ENCODE measurements at places on chromosomes 1 and 21.

- DNase-seq, result no peak
Measured at GRCh38 chr21:44838039-44838895, 20.4 kb upstream of the SUMO3 start.

DNA sequence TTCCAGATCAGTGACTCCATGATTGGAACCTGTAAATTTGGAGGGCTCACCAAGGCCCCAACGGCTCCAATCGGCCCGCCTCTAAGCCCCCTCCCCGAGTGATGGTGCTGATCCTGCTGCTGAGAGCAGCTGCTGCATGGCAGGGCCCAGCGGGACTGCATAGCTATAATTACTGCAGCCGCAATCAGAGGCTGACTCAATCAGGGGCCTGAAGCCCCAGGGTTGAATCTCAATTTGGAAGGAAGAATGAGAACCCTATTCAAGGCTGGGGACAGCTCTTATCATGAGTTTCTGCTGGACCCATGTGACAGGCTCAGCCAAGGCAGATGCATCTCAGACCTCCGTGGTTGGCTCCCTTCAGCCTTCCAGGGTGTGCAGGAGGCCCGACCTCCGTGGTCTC, 42.8 kb upstream of the MAGOH start:
- DNase-seq, result no peak

GRCh38 chr1:40036574-40036973, 4.0 kb upstream of the CAP1 start:
- DNase-seq, result no peak

- DNase-seq, result no peak
Measured at GRCh38 chr1:44693900-44694299, 19.4 kb downstream of the ARMH1 start.

DNA sequence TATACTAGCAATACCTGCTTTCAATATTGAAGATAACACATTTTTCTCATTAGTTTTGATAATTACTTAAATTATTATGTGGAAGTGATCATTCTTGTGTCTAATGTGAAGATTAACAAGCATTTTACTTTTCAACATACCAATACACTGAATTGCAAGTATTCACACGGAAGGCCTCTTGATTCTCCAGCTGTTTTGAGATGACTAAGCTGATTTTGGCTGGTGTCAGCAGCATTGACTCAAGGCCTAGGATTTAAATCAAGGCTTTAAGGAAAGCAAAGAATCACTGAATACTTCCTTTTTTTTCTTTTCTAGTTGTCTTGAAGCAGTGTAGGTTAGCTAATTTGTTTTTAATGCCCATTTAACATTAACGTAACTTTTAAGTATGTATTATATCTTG, 373.7 kb downstream of the SRGAP2C start:
- DNase-seq, result no peak

GRCh38 chr1:155092131-155092530, 13.5 kb downstream of the EFNA3 start:
- DNase-seq, result no peak

- no peak for DNase-seq
Measured at GRCh38 chr1:156945881-156946661, 25.6 kb downstream of the LRRC71 start.

DNA sequence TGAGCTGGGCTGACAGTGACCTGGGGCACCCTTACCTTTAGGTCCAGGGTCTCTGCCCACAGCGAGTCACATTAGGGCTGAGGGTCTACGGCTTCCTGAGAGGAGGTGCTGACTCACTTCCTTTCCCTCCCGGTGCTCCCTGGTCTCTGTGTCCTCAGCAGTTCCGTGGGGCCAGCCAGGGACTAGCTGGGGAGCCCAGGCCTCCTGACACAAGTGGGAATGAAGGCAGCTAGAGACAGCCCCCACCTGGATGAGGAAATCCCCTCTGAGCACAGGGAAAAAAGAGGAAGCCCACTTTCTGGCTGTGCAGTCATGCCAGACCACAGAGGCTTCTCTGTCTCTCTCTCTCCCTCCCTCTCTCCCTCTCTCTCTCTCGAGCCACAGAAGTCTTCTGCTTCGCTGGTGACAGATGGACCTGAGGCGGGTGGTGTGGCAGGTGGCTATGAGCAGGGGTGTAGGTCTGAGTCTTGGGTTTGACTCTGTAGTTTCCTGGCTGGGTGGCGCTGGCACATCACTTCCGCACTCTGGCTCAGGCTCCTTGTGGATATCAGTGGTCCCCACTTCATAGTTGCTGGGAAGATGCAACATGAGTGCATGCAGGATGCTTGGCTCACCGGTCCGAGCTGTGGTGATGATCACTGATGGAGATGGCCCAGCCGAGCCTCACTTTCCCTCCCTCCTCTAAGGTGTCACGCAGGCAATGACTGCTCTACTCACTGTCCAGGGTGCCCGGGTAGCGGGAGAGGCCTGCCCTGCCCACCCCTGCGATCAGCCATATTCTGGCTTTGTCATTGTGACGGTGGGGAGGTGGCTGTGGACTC, 3.5 kb downstream of the SLC66A1 start:
- no peak for DNase-seq

- DNase-seq, result peak; percentile 42
Measured at GRCh38 chr1:173297798-173298391, 90.8 kb upstream of the TNFSF4 start.

- no peak for DNase-seq
Measured at GRCh38 chr1:93353286-93353685, 7.6 kb downstream of the DR1 start.

DNA sequence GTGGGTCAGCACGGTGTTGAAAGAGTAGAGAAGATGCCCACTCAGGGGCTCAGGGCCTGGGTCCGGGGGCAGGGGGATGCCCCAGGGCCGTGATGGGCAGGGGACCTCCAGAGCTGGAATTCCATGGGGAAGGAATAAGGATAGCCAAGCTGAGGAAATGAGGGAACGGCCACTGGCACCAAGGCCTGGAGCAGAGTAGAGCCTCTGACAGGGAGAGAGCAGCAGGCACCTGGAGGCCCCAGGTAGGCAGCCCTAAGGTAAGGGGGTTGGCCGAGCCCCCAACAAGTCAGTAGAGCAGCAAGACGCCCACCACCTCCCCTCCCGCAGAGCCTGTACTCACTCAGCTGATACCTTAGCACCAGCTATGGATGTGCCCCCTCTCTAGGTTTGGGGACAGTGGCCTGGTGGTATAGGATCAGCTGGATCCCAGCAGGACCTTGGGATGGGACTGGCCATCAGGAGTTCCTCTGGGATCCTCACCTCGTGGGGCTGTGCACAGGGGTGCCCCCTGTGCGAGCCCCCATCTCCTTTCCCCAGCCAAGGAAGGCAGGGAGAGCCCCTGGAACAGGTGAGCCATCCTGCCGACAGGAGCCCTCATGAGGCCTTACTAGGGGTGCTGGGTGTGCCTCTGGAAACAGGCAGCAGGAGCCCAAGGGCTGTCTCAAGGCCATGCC, 21.0 kb upstream of the ARF1 start:
- DNase-seq, result no peak

DNA sequence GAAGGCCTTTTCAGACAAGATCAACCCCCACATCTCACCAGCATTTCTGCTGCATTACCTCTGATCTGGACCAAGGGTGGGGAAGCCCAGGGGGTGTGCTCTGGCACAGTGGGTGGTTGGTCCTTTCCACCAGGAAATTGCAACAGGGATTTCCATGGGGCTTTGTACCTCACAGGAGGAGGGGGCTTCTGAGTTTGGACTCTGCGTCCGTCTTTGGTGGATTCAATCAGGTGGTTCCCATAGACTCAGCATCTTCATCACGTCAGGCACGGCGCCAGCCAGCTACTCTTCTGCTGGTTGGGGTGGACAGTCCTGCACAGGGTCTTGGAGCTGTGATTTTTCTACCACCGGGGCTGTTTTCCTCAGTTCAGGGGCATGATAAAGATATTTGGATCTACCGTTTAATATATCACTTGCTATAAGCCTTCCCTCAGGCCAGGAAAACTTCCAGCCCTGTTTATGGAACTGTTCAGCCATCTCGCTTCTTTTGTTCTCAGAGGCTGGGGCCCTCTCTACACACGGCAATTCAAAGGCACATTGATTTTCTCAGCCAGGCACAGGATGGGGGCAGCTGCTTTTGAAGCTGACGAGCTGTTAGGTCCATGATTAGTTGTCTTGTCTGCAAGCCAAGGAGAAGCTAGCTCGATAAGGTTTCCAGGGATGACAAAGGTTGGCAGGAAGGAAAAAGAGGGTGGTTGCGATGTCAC, 467.3 kb downstream of the CAMTA1 start:
- no peak for DNase-seq

- no peak for DNase-seq
Measured at GRCh38 chr1:116152950-116153691, 41.9 kb downstream of the MAB21L3 start.

DNA sequence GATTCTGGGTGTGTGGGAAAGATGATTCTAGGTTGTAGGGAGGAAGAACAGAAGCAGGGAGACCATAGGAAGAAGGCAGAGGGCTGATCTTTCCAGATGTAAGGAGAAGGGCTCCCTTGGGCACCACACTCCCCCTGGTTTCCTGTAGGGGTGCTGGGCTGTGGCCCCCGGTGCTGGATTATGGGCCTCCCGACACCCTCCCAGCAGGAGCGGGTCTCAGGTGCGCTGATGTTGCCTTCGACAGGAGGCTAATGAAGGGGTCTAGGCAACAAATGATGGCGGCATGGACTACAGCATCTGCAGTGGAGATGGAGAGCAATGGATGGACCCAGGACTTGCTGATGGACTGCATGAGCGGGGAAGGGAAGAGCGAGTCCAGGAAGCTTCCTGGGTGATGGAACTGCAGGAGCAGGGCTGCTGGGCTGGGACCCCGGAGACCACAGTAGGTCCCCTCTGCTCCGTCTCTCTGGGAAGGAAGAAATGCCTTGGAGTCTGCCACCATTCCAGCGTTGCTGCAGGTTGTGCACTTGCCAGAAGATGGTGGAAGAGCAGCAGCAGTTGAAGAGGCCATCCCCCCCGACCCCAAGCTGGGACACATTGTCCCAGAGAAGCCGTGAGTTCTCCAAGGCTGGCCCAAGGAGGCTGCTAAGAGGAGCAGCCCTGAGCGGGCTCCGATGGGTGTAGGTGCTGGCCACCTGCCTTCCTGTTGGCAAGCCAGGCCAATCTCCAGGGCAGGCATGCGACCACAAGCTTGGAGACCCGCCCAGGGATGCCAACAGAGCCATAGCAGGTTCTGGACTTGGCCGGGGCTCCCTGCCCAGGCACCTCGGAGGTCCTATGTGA, 95.4 kb upstream of the VAMP3 start:
- DNase-seq, result no peak

DNA sequence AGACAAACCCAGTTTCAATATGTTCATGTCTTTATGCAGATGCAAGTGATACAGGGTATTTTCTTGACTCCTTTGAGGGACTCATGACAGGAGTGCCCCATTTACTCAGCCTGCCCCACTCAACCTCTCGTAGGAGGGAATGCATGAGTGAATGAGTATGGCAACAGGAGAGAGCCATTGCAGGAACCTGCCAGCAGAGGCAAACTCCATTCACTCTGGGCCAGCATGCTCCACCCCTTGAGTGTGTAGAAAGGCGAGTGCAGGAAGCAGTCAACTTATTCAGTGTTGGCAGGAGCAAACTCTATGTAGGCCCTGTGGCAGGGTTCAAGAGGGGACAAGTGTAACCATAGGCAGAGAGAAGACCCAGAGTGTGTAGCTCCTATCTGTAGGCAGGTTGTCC, 1526.3 kb downstream of the PLA2G4A start:
- no peak for DNase-seq

DNA sequence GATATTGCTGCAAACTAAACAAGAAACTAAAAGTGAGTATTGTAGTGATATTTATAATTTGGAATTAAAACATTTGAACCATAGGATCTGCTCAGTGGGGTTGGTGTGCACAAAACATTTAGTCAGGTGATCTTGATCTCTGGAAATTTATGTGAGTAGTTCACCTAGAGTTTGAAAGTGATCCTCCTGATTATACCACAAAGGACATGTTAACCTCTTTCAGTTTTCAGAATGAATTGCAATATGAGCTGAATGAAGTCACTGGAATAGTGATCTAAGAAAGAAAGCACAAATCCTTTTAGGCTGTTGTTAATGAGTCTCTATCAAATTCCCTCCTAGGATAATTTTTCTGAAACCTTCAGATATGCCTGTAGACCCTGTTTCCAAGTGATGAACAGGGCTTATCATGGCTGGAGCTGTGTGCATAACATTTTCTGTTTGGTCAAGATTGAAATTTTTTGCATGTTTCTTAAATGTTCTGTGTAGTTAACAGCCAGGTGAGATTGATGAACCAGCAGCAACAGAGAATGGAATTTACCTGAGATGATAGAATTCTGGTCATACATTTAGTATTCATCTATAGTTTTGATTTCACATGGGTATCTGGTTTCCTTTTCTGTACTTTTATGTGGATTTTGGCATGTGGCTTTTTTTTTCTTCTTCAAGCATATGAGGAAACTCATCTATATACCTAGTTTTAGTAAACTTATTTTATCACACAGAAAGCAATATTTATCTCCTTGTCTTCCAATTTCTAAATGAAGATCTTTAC, 25.5 kb downstream of the CDC14A start:
- no peak for DNase-seq

DNA sequence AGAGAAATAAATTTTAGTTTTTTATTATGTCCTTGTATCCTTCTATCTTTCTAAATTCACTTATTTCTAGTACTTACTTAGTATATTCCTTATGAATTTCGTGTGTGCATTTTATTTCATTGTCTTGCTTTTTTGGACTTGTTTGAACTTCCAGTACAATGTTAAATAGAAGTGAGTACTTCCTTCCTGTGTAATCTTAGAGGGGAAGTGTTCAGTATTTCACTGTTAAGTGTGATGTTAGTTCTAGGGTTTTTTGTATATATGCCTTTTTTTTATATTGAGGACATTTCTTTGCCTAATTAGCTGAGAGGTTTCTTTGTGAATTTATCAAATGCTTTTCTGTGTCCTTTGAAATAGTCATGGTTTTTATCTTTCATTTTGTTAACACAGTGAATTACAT, 10.7 kb downstream of the LYPLAL1 start:
- no peak for DNase-seq

DNA sequence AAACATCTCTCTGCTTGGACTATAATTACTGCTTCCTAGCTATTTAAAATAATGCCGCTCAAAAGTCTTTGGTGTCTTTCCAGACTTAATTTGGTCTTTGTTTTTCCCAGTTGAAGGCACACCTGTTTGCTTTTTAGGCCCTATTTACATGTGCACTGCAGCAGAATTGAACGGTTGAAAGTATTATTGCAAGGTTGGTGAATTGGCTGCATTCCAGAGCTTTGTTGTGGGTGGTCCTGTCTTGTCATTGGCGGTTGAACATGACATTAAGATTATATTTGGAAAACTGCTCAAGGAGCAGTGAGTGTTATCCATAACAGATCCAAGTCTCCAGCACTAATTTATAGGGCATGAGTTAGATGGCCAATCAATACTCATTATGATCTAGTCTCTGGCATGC, 656.3 kb downstream of the PTPRC start:
- no peak for DNase-seq

- no peak for DNase-seq
Measured at GRCh38 chr1:46420533-46420915, 26.4 kb downstream of the FAAH start.

DNA sequence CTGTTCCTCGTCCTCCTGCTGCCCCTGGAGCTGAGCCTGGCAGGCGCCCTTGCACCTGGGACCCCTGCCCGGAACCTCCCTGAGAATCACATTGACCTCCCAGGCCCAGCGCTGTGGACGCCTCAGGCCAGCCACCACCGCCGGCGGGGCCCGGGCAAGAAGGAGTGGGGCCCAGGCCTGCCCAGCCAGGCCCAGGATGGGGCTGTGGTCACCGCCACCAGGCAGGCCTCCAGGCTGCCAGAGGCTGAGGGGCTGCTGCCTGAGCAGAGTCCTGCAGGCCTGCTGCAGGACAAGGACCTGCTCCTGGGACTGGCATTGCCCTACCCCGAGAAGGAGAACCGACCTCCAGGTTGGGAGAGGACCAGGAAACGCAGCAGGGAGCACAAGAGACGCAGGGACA, 14.8 kb downstream of the DRAXIN start:
- DNase-seq, result no peak

GRCh38 chr1:244085891-244086290, 34.8 kb downstream of the ZBTB18 start:
- no peak for DNase-seq

Measured in activated CD8-positive, alpha-beta T cell treated with anti-CD3 and anti-CD28 coated beads, Interleukin-2, amount 10 ng/mL, durations not matched to agents 7 days and 5 days (primary cell).